ENCODE measurements at places on chromosomes 5 and 9. TPM values are rescaled to one million over a fixed set of nuclear protein-coding genes. Genes with fewer than 3 reads are reported as not detected.

DNA sequence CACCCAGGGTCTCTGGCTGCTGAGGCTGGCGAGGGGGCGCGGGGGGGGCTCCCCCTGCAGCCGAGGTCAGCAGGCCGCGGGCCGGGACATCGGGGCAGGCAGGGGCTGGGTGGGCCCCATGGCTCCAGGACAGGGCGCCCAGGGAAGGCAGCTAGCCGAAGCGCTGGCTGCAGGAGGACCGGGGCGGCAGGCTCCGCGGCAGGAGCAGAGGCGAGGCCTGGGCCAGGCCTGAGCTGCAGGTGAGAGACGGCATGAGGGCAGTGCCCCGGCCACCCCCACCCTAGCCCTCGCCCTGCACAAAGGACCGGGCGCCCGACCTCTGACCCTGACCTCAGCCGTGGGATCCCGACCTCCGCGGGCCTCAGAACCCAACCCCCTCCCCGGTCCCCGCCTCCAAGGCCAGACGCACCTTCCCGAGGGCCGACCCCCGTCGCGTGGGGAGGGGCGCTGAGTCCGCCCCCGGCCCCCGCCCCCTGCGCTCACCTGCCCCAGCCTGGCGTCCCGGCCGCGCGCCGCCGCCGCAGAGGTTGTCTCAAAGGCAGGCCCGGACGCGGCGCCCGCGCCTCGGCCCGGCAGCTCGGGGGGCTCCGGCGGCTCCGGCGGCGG is 431 bp downstream of the RNF208 start:
- H3K36me3 ChIP-seq = no peaks in the 10 kb centered on the region
- H3K27me3 ChIP-seq = no peaks in the 10 kb centered on the region
- no peak for DNase-seq
- peaks cover 5% of the 10 kb centered on the region for H3K4me1 ChIP-seq

DNA sequence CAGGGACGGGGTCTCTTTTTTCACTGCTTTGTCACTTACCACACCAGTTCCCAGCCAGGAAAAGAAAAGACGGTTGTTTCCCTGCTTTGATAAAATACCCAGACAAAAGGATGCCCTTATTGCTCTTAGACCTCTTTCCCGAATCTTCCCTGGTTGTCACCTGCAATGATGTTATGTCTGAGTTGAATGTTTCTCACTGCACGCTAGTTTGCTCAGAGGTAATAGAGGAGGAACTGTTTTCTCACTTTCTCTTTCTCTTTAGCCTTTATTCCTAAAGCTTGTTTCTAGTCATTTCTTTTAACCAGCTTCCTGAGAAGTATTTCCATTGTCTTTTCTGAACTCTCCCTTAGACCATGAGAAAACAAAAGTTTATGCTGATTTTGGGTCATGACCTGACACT is 32.9 kb downstream of the ACER2 start:
- H3K27ac ChIP-seq = no peak overlapping the region
- no peaks in the 10 kb centered on the region for H3K36me3 ChIP-seq
- peak overlapping the region; percentile 2 for H3K4me3 ChIP-seq
- no peaks in the 10 kb centered on the region for H3K4me1 ChIP-seq

DNA sequence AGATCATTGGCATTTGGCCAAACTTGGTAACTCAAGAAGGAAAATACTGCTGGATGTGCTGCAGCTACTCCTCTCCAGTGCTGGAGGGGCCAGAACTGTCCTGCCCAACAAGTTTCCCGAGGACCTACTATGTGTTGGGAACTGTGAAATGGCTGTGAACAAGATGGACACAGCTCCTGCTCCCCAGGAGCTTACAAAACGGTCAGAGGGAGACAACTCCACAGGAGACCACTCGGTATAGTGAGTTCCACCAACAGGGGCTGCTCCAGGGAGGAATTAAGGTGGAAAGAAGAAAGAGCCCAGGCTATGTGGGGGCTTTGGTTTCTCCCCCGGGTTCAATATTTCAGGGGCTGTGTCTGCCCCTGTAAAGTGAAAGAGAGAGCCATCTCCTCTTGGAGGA is 78.8 kb downstream of the GNA14 start:
- H3K4me1 ChIP-seq = no peaks in the 10 kb centered on the region
- H3K27me3 ChIP-seq = no peaks in the 10 kb centered on the region

GRCh38 chr5:43573058-43573457 is 16.2 kb upstream of the PAIP1 start:
- peaks cover 6% of the 10 kb centered on the region for H3K36me3 ChIP-seq
- no peak overlapping the region for H3K27ac ChIP-seq
- DNase-seq = no peak
- H3K4me3 ChIP-seq = no peak overlapping the region
- H3K27me3 ChIP-seq = no peaks in the 10 kb centered on the region

- H3K4me1 ChIP-seq = peaks cover 15% of the 10 kb centered on the region
- H3K27ac ChIP-seq = peak overlapping the region; percentile 84
- DNase-seq = no peak
Observed at GRCh38 chr5:180494510-180495181, 467 bp downstream of the CNOT6 start.

DNA sequence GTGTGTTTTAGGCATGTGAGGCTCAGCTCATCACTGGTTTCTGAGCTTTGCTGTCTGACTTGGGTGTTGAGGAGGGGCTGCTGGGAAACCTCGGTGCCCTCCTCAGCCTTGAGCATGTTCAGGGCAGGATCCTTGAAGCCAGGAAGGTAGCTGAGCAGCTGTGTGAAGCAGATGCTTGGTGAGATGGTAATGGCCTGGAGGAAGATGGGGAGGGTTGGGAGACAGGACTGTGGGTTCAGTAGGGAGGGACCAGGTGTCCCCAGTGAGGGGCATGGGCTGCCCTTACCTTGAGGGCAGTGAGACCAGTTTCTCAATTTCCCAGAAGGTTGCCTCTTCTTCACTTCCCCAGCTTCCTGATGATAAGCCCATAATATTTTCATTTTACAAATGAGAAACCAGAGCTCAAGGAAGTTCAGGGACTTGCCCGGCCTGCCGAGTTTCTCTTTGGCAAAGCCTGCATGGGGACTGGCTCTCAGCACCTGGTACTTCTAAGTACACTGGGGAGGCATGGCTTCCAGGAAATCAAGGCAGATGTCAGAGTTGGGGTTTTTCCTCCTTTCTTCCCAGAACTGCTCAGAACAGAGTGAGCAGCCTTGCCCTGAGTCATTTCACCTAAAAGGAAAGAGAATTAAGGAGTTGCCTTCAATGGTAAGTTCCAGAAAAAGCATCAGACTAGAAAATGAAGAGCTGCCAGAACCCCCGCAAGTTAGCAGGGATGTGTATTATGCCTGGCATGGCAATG is 225.7 kb downstream of the MAST4 start:
- no peak for DNase-seq
- no peaks in the 10 kb centered on the region for H3K4me1 ChIP-seq
- no peak overlapping the region for H3K27ac ChIP-seq
- no peaks in the 10 kb centered on the region for H3K36me3 ChIP-seq
- no peaks in the 10 kb centered on the region for H3K27me3 ChIP-seq
- no peak overlapping the region for H3K4me3 ChIP-seq

- H3K36me3 ChIP-seq = no peaks in the 10 kb centered on the region
- H3K27ac ChIP-seq = no peak overlapping the region
- no peak overlapping the region for H3K4me3 ChIP-seq
- no peak for DNase-seq
Observed at GRCh38 chr5:9927106-9927505, 297.0 kb upstream of the TAS2R1 start.

GRCh38 chr9:21747175-21747574 is 55.3 kb upstream of the MTAP start:
- no peaks in the 10 kb centered on the region for H3K36me3 ChIP-seq
- no peak overlapping the region for H3K4me3 ChIP-seq
- no peak for DNase-seq
- H3K4me1 ChIP-seq = no peaks in the 10 kb centered on the region
- H3K27ac ChIP-seq = no peak overlapping the region

DNA sequence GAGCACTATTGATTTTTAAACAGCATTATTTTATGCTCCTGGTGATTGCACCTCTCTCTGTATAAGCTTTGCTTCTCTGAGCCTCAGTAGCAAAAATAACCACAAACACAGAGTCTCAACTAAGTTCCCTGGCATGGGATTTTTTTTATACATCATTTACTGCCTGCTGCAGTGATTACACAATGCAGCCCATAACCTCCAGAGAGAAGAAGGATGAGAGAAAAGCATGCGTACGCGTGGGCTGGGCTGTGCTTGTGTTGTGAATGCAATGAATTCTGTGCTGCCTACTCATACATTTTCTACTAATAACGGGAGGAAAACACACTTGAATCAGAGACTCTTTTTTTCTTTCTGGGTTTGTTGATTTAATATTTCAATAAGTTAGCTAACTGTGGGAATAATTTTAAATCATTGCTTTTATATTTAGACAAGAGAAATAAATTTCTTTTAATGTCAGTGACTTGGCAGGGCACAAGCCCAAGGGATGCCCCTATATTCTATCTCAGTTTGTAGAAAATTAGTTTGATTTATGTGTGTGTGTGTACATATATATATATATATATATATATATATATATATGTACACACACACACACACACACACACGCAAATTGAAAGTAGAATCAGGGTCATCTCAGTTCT is 351.5 kb downstream of the MED10 start:
- no peaks in the 10 kb centered on the region for H3K36me3 ChIP-seq
- H3K4me1 ChIP-seq = no peaks in the 10 kb centered on the region
- H3K27me3 ChIP-seq = no peaks in the 10 kb centered on the region
- H3K27ac ChIP-seq = no peak overlapping the region
- DNase-seq = no peak

DNA sequence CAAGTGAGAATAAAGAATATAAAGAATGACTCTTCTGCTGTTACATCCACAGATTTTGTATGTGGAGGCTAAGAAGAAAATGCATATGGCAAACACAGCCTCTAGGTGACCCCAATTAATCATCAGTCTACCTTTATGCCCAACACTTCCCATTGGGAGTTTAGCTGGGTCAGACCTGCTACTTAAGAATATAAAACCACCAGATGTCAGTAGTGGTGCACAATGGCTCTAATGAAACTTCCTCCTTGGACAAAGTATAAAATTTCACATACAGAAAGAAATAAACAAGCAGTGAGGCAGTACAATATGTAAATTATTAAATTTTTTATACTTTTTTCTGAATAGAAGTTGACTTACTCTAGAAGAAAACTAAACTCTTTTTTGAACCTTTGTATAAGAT is 539.9 kb downstream of the BRINP1 start:
- no peak overlapping the region for H3K4me3 ChIP-seq
- no peaks in the 10 kb centered on the region for H3K36me3 ChIP-seq
- H3K27ac ChIP-seq = no peak overlapping the region

DNA sequence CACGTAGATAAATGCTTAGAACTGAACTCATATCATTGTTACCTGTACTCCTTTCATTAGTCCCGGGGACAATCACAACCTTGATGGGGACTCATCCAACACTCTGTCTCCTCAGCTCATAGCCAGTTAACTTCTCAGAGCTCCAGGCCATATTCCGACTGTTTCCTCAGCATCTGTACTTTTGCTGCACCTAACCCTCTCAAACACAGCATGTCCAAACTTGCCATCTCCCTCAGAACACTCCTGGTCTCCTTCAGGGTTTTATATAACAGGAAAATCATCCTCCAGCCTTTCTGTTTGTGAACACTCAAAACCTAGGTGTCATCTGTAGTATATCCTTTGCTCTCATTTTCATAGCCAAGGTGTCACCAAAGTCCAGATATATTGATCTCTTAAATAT is 150.5 kb downstream of the CDH6 start:
- H3K27me3 ChIP-seq = no peaks in the 10 kb centered on the region
- H3K4me3 ChIP-seq = no peak overlapping the region
- no peaks in the 10 kb centered on the region for H3K36me3 ChIP-seq
- H3K4me1 ChIP-seq = no peaks in the 10 kb centered on the region

DNA sequence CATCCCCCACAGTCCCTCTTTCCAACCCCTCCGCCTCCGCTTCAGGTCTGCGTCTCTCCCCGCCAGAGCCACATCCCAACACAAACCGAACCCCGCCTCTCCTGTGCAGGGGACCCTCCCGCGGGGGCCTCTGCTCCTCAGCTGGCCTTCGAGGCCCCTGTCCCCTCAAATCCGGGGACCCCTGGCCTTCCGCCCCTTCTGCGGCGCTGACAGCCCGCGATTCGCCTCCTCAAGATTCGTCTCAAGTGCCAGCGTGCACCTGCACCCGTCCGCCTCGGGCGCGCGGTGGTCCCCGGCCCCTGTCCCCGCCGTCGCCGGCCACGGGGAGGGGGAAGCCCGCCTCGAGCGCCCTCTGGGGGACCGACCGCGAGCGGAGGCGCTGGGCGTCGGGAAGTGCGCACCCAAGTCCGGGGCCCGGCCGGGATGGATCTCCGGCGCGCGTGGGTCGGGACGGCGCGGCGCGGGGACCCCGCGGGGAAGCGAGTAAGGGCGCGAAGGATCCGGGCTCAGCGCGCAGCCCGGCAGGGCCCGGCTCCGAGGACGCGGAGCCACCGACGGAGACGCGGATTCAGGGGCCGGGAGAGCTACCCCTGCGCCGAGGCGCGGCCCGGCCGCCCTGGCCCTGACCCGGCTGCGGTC is 623 bp downstream of the FLT4 start:
- H3K4me1 ChIP-seq = peaks cover 3% of the 10 kb centered on the region
- DNase-seq = peak; percentile 56
- no peaks in the 10 kb centered on the region for H3K36me3 ChIP-seq
- peaks cover 10% of the 10 kb centered on the region for H3K27me3 ChIP-seq
- peak overlapping the region; percentile 50 for H3K4me3 ChIP-seq

DNA sequence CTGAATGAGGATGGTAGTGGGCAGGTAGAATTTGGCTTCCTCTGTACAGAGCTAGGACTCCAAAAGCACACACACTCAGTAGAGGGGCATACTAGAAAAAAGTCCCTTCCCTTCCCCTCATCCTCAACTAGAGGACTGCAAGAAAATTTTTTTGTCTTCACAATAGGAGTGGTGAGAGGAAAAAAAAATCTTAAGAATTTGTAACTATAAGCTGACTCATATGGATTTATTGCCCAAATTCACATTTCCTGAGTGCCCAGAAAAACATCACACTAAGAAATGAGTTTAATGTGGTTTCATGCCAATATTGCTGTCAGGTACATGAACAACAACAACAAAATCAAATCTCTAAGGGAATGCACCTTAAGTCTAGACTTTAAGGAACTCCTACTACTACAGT is 43.7 kb downstream of the RANBP6 start:
- no peaks in the 10 kb centered on the region for H3K27me3 ChIP-seq
- H3K36me3 ChIP-seq = peaks cover 21% of the 10 kb centered on the region
- no peak overlapping the region for H3K4me3 ChIP-seq
- no peak for DNase-seq

- no peak for DNase-seq
- no peak overlapping the region for H3K4me3 ChIP-seq
- no peaks in the 10 kb centered on the region for H3K27me3 ChIP-seq
- H3K4me1 ChIP-seq = peaks cover 3% of the 10 kb centered on the region
- no peak overlapping the region for H3K27ac ChIP-seq
Observed at GRCh38 chr5:135204151-135204600, 170.1 kb upstream of the PITX1 start.

IRX1 gene
- total RNA-seq = 10.3 TPM

MOB3B gene
- 2.4 TPM for total RNA-seq

FST gene
- 0.21 TPM for total RNA-seq

SHOC1 gene
- not detected for total RNA-seq

NR4A3 gene
- 21.3 TPM for total RNA-seq

RAB14 gene
- 18.2 TPM for total RNA-seq

GARIN3 gene
- total RNA-seq = not detected

GRM6 gene
- not detected for total RNA-seq

DRD1 gene
- total RNA-seq = 0.11 TPM

ZFP37 gene
- 3.3 TPM for total RNA-seq

Measured in ascending aorta (tissue), 2 donors.